ENCODE measurements at places on chromosomes 2 and 18.

GRCh38 chr2:228866044-228866443 is 405.0 kb downstream of the PID1 start:
- no peak for DNase-seq

GRCh38 chr18:69981948-69982347 is 34.3 kb upstream of the CD226 start:
- peak; percentile 39 for DNase-seq

- no peak for DNase-seq
Observed at GRCh38 chr2:82098617-82099016, 1794.1 kb upstream of the LRRTM1 start.

DNA sequence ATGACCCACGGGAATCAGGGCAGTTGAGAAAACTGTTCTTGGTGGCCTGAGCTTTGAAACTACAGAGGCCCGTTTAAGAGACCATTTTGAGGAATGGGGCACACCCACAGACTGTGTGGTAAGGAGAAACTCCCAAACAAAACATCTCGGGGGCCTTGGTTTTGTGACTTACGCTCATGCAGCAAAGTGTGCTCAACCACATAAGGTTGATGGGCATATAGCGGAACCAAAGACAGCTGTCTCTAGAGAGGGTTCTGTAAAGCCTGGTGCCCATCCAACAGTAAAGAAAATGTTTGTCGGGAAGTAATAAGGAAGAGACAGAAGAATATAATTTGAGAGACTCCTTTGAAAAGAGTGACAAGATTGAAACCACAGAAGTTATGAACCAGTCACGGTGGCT is 5.4 kb downstream of the MRO start:
- DNase-seq: no peak

GRCh38 chr2:128162266-128162665 is 71.3 kb downstream of the UGGT1 start:
- DNase-seq: no peak

Data from common myeloid progenitor, CD34-positive (primary cell).